Stimulated activated CD4-positive, alpha-beta T cell treated with anti-CD3 and anti-CD28 coated beads, TNF-alpha, amount 100 ng/mL, for 48 hours (primary cell): ENCODE measurements at places on chromosomes 3 and 15.

- peak; percentile 17 for DNase-seq
Measured at GRCh38 chr15:63372018-63372705, 9.5 kb downstream of the CA12 start.

DNA sequence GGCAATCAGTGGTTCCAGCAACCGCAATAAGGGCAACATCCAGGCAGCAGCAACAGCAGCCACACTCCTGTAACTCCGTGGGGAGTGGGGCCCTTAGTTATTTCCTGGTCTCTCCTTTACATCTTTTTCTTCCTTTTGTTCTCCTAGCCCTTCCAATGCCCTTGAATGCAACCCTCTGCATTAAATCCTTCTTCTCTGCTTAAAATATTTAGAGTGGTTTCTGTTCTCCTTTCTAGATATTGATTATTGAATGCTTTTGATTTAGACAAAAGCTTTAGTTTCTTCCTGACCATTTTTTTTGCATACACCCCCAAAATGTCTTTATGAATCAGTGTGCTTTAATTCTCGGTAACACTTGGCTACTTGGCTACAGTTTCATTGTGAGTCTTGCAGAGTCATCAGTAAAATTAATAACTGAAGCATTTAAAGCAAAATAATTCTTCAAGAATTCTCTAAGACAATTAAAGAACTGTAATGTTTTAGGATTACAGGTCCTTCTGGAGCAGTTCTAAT lies 586.1 kb downstream of the MECOM start:
- DNase-seq = no peak

GRCh38 chr3:111159391-111159790 lies 87.8 kb downstream of the NECTIN3 start:
- DNase-seq = no peak

DNA sequence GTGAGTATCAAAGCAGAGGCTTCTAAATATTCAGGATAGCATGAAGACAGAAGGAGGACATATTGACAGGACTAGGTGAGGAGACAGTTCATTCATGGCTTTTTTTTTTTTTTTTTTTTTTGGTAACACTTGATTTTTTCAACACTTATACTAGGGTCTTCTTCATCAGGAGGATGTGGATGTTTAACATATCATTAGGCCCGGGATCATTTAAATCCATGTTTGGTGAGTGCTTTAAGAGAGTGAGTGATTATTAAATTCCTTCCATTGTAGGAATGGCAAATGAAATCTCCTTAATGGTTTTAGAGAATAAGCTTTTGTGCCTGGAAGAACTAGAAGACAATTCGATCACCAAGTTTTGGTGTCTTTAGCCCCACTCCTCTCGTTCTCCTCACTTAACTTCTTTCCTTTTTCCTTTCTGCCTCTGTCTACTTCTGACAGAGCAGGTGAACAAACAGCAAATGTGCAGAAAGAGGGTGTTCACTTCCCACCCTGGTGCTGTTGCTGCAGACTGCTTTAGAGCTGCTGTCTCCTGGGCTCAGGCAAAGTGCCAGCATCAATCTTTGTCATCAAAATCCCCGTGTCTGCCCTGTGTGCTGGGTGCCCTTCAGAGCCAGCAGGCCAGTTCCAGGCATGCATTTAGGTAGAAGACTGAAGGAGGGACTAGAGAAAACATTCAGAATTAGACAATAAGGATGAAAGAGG lies 35.6 kb upstream of the RAB11A start:
- DNase-seq = no peak

GRCh38 chr3:176971613-176972174 lies 225.6 kb downstream of the TBL1XR1 start:
- no peak for DNase-seq

- no peak for DNase-seq
Measured at GRCh38 chr15:75313116-75313845, 22.6 kb upstream of the COMMD4 start.

GRCh38 chr3:65618599-65618998 lies 420.1 kb downstream of the MAGI1 start:
- no peak for DNase-seq

DNA sequence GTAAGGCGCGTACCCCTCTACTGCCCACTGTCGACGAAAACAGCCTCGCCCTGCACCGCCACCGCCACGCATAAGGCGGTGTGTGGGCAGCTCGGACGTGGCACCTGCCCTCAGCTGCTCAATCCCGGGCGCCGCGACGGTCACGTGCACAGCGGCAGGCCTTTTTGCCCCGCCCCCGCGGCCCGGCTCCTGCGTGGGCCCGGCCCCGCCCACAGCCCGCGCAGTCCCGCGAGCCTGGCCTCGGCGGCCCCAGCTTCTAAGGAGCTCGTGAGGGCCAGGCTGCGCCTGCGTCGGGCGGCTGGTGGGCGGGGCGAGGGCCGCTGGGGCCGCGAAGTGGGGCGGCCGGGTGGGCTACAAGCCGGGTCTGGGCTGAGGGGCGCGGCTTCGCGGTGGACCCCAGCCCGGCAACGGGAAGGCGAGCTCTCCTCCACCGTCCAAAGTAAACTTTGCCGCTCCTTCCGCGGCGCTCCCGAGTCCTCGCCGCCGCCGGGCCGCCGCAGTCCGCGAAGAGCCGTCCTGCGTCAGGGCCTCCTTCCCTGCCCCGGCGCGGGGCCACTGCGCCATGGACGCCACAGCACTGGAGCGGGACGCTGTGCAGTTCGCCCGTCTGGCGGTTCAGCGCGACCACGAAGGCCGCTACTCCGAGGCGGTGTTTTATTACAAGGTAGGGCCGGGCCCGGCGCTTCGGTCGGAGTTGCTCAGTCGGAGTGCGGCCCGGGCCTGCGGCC lies at the start of gene CAPN7:
TSS of gene CAPN7 (plus strand) at position 313 of the 728 bp plus-strand sequence. CDS start at position 563, 250 bp downstream.
- DNase-seq = peak; percentile 89

GRCh38 chr3:123344907-123345594 lies 103.8 kb downstream of the ADCY5 start:
- DNase-seq = no peak

GRCh38 chr3:128016502-128016901 lies 35.7 kb upstream of the SEC61A1 start:
- DNase-seq = no peak

DNA sequence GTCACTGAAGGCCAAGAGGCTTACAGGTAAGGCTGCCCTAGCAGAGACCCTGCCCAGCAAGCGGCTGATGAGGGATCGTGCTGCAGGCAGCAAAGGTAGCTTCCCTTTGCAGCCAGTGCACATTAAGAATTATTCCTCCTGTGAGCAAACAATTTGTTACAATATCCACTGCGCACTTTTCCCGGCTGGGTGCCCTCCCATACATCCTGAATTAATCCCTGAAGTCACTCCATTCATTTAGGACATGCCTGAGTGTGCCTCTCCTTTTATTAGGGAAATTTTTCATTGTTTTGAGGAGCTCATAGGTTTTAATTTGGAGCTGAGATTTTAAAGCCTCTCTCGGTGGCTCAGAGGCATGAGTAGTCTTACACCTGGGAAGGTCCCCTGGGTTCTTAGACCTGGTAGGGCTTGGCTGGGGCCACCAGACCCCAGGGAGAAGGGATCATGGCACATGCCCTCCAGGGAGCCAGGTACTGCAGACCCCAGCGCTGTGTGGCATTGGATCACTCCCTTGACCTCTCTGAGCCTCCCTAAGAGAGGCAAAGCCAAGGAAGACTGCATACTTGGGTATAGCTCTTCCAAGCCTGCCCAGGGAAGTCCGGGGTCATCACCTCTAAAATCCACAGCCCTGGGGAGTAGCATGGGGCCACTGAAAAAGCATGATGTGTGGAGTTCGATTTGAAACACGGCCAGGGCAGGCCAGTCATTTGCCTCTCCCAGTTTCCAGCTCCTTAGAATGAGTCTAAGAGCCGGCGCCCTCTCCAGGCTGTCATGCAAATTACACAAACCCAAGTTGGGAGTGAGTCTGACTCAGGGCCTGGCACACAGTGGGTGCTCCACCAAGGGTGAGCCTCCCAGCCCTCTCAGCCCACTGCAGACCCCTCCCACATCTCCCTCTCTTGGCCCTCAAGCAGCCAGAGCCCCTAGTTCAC lies 151.9 kb upstream of the LINGO1 start:
- DNase-seq = peak; percentile 18

DNA sequence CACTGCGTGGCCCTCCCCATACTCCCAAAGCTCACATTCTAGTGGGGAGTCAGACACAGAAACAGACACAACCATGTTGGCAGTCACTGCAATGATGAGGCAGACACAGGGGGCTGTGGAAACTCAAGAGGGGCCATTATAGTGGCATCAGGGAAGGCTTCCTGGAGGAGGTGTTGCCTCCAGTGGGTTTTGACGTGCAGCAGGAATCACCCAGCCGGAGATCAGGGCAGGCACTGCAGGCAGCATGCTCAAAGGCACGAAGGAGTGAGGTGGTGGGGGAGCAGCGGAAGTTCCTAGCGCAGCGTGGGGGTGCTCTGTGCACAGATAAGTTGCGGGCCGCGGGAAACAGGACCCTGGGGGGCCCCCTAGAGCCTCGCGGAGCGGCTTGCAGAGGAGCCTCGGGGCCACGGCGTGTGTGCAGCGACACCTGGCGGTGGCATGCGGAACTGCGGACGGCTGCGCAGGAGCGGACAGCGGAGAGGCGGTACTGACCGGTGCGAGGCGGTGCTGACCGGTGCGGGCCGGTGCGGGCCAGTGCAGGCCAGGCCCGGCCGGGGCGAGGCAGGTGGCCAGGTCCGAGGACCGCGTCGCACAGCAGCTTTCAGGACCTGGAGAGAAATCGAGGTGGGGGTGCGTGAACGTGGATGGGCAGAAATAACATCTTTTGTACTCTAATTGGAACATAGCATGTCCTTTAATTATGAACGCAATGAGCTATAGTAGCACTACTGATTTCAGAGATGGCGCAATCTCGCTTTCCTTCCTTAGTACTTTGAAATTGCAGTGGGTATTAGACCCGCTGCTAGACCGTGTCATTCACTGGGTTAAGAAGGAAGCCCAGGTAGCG lies 101.5 kb downstream of the FBLN2 start:
- peak; percentile 59 for DNase-seq

- no peak for DNase-seq
Measured at GRCh38 chr3:123808812-123809211, 75.3 kb downstream of the MYLK start.

GRCh38 chr15:32819448-32819847 lies 101.6 kb downstream of the GREM1 start:
- DNase-seq = no peak

DNA sequence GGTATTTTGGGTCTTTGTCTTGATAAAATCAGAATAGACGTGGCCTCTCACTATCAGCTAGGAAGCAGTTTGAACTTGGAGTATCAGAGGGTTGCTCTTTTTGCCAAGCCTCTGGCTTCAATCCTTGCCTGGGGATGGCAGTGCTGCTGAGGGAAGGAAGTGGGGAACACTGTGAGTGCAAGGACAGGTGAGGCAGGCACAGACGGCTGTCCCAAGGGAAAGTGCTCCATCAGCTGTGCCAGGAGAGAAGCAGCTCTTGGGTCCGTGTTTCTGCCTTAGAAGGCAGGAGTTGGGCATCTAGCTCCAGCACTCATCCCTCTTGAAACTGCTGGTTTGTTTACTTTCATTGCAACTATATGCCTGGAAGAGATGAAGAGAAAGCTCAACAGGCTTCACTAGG lies 33.2 kb downstream of the PML start:
- DNase-seq = no peak

DNA sequence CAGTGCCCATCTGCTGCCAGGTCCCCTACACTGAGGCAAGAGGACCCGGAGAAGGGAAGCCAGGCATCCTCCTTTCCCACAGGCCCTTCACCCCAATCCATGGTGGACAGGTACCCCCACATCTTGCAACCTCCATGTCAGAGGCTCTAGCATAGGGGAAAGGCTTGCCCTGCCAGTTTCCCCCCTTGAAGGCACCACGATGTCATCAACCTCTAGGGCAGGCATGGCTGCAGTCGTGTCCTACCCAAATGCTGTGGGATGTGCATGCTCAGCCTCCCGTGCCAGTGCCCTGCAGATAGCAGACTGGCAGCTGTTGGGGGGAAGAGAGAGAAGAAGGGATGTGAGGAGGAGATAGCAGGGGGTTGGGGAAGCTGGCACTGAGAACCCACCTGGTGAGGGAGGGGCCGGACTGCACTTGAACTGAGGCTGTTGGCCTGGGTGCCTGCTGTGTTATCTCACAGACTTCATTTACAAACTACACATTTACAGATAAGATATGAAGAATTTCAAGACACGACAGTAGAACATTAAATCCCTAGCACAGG lies 197.5 kb downstream of the ADAMTS9 start:
- DNase-seq = no peak

DNA sequence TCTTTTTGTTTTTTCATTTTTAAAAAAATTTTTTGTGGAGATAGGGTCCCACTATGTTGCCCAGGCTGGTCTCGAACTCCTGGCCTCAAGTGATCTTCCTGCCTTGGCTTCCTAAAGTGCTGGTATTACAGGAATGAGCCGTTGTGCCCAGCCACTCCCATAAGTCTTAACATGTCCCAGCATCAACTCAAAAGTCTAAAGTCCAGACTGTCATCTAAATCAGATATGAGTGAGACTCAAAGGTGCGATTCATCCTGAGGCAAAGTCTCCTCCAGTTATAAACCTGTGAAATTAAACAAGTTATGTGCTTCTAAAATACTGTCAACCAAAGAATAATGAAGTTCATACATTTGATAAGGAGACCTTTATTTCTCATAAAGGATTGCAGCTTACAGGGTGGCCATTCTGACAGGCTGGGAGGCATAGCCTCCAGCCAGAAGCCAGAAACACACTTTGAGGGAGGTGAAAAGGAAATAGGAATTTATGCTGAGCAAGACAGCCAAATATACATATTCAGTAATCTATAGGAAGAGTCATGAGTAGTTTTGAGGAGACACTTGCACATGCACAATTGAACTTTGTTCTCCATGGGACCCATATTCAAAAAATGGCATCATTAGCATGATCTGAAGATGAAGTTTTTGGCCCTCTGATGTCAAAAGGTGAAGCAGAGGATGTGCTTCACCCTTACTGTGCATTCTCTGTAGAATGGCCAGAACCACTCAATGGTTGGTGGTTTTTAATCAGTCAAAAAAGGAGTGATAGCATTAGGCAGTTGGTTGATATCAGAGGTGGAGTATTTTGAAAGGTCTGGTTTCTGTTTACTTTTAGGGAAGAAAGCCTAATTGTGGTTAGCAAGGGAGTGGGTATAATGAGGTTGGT lies 11.0 kb upstream of the ZNF662 start:
- DNase-seq = no peak

GRCh38 chr15:74123131-74123429 lies 7.3 kb upstream of the ISLR2 start:
- no peak for DNase-seq

GRCh38 chr15:57440799-57441198 lies 64.5 kb downstream of the CGNL1 start:
- no peak for DNase-seq

- no peak for DNase-seq
Measured at GRCh38 chr3:50166620-50167019, 11.5 kb downstream of the SEMA3F start.

- DNase-seq = no peak
Measured at GRCh38 chr3:145522893-145523651, 637.9 kb downstream of the PLOD2 start.

GRCh38 chr3:113534365-113534764 lies 2.0 kb downstream of the SIDT1 start:
- no peak for DNase-seq

DNA sequence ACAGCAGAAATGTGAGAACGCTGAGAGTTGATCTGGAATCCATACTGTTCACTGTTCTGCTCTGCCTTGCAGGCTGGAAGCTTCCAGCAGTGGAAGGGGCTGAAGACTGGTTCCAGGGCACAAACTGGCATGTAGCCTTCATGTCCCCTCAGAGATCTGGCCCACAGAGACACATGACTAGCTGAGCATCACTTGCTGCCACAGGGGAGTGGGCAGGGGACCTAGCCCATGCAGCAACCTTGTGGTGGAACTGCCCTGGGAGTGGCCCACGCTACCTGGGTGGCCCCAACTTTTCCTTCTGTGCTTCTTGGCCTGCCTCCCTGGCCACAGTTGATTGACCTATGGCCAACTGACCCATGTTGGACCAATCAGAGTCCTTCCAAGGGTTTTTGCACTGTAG lies 98.1 kb downstream of the TPRA1 start:
- DNase-seq = no peak
